ENCODE measurements at places on chromosomes 7 and 10.

DNA sequence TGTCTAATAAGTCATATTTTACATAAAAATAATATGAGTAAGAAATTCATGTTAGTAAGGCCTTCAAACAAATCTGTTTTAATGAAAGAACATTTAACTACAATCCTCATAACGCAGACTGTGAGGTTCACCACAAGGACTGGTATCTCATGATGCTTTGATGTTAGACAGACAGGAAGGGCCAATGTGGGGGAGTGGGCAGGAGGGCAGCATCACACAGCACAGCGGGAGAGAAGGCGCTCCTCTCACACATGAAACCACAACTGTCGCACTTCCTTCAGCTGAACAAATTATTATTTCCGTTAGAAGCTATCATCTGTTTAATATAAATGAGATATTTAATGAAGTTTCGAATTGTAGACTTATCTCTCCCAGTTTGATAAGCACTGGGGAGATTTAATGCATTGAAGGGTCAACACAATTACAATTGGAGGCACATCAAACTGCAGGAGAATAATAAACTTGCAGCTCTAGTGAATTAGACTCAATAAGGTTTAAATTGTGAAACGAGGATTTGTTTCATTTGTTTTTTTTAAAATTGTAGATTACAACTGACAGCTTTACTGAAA, 466.1 kb downstream of the PARD3 start:
- DNase-seq, result no peak

DNA sequence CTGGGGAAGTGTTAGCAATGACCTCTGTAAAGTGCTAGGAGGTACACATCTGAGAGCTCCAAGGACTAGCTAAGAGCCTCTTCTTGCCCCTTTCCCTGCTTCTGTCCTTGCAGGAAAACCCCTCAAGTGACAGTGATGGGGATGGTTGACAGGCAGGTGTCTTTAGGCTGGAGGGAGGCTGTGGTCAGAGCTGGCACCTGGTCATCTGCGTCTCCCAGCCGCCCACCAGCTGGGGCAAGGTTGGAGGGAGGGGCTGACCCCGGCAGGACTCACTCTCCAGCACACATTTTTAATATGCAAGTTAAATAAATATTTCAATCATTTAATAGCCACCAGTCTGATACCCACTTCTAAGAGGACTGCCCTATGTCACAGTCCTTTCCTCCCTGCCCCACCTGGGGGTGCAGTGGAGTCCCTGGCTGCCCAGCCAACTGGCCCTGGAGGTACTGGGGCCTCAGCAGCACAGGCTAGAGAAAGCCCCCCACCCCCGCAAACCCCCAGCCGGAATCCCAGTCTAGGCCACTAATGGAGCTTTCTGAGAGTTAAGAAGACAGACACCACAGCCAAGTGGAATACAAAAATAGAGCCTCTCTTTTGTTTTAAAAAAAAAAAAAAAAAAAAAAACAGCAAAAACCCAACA, 6.3 kb downstream of the FGF8 start:
- no peak for DNase-seq

DNA sequence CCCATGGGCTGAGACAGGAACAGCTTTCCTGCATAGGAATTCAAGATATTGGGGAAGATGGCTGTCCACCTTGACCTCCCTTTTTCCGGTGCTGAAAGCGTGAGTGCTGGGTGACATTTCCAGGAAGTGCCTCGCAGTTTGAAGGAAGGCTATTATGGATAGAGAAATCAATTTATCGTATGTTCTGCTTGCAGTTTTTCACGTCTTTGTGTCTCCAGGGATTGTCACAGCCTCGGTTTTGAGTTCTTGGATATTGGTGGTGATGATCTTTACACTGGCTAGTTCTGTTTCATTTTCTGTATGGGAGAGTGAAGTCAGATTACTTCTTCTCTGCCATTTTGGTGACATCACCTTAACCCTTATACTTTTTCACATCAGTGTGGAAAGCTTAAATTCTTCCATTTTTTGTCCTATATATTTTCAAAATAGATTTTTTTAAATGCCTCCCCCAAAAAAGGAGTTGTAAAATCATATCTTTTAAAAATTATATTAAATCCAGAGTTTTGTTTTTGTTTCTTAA, 102.5 kb upstream of the APBB1IP start:
- no peak for DNase-seq

- no peak for DNase-seq
Measured at GRCh38 chr10:75239096-75239790, 3.5 kb upstream of the COMTD1 start.

- DNase-seq, result no peak
Measured at GRCh38 chr10:98589007-98589406, 142.3 kb upstream of the HPS1 start.

GRCh38 chr10:74227697-74228424, 76.8 kb downstream of the ADK start:
- no peak for DNase-seq

DNA sequence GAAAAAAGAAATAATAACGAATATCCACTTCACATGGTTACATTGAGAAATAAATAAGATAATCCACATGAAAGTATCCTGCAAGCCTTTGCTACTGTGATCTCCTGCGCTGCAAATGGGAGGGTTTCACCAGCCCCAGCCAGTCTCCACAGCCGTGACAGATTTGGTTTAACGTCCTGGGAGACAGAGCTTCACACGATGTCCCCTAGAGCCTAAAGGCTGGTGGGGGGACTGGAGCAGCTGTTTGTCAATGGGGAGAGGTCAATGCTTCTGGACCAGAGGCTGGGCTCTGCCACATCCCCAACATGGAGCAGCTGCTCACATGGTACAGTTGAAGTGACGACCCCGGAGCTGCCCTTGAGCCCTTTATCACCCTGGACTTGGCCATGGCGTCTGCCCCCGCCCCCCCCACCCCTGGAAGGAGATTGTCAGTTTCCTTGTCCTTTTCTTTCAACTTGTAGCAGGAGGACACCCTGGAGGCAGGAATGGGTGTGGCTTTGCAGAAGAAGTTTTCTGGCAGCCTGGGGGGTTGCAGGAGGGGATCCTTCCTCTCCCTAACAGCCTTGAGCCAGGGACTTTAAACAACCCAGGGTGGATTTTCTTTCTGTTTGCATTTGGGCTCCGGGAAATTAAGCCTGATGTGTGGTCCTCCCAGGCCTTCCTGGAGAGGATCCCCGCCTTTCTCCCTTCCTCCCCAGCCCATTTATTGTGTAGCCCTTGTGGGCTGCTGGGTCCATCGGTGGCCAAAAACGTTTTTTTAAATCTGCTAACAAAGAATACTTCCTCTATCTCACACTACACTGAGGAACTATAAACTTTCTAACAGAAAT, 37.0 kb upstream of the MXI1 start:
- no peak for DNase-seq

DNA sequence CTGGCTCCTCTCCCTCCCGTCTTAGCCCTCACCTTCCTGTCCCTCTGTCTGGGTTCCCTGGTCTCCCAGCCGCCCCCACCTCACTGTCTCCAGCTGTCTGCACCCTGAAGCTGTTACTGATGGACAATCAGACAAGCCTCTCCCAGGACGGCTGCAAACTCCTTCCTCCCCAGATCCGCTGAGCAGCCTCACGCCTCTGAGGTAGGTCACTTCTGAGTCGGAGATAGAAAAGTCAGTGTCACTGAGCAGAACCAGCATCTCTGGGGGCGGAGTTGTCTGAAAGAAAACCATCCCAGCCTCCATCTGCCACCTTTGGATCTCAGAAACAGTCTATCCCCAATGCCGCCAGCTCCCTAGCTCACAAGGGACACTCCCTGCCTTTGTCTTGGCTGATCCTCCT, 27.4 kb downstream of the FAM241B start:
- DNase-seq, result no peak

- DNase-seq, result no peak
Measured at GRCh38 chr10:104429846-104430245, 76.2 kb downstream of the CFAP58 start.

GRCh38 chr10:90447831-90448230, 410.0 kb downstream of the HTR7 start:
- DNase-seq, result no peak

DNA sequence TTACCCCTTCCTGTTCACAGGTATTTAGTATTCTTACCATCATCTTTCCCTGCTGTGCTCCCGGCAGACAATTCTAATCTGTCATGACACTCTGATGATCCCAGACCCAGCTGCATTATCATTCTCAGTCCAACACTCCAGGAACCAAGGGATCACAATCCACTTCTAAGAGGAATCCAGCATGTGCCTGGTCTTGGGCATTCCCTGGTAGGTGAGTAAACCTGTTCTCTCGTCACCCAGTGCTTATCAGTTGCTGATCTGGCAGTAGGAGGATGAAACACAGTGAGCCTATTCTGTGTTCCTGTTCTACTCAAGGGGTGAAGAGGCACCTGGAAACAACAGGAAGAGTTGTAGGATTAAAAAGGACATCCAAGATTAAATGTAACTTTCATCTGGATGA, 1.3 kb upstream of the DMBT1 start:
- no peak for DNase-seq

- no peak for DNase-seq
Measured at GRCh38 chr10:102507521-102507920, 3.7 kb downstream of the SUFU start.

- DNase-seq, result no peak
Measured at GRCh38 chr10:107915215-107915610, 750.7 kb upstream of the SORCS1 start.

DNA sequence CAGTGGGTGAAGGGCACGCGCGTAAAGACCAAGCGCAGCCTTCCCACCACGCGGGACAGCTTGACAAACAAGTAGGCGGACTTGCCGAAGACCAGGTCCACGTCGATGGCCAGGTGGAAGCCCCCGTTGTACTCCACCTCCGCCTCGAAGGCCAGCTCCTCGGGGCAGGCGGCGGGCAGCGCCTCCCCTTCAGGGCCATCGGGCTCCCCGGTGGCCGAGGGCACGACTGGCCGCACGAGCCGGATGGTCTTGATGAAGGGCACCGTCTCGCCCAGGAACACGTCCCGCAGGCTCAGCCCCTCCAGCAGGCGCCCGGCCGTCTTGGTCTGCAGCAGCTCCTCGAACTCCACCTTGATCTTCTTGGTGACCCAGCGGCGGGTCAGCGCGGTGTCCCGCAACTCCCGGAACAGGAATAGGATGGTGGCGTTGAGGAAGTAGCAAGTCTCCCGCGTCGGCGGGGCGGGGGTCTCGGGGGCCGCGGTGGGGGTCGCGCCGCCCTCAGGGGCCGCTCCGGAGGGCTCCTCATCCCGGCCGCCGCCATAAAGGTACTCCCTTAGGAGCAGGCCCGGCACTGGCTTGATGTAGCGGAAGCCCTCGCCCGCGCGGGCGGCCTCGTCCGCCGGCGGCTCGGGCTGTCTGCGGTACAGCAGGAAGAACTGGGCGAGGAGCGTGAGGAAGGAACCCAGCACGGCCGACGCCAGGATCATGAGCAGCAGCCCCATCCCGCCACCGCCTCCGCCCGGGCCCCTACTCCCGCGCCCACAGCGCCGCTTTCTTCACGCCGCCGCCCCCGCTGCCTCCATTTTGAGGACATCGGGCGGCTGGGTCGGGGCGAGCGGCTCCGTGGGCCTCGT, 507 bp downstream of the PDZD8 start:
- peak; percentile 3 for DNase-seq

DNA sequence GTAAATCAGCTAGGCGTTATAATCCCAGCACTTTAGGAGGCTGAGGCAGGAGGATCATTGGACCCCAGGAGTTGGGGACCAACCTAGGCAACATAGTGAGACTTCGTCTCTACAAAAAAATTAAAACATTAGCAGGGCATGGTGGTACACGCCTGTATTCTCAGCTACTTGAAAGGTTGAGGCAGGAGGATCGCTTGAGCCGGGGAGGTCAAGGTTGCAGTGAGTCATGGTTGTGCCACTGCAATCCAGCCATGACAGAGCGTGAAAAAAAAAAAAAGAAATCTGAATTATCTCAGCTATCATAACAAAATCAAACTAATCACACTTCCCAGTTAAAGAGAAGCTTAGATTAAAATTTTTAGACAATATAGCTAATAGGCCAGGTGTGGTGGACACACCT, 35.3 kb downstream of the ATAD1 start:
- DNase-seq, result no peak

DNA sequence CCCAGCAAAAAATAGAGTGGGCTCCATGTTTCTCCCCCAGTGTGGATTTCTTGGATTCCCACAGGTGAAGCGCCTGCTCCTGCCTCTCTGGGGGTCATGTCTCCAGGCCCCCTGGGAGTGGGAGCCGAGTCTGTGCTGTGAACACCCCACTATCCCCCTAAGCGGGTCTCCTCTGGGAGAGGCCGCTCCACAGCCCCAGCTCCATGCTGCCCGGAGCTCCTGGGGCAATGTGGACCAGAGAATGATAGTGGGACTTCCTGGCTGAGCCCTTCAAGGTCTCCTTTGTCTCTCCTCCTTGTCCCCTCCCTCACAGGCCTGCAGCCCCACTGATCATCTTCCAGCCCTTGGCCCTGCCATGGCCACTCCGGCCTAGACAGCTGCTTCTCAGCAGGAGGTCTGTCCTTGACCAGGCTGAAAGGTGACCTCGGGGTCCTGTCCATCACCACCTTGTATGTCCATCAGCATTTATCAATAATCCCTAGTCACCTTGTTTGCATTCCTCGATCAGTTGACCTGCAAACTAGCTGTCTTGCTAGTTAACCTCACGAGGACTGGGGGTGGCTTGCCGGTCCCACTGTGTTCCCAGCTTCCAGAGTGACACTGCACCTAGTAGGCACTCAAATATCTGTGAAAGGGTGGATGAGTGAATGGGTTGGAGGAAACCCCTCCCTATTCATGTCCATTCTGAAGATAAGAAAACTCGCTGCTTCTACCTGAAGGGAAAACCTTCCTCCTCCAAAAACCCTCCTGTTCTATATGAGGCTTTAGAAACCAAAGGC, 776 bp upstream of the CALML3 start:
- DNase-seq, result no peak

DNA sequence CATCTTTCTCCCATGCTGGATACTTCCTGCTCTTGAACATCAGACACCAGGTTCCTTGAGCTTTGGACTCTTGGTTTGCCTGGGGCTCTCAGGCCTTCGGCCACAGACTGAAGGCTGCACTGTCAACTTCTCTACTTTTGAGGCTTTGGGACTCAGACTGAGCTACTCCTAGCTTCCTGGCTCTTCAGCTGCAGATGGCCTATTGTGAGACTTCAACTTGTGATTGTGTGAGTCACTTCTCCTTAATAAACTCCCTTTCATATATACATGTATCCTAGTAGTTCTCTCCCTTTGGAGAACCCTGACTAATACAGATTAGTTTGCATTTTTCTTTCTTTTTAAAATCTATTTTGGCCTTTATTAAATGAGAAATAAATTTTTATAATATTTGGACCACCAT, 276.2 kb upstream of the SEMA3C start:
- no peak for DNase-seq

DNA sequence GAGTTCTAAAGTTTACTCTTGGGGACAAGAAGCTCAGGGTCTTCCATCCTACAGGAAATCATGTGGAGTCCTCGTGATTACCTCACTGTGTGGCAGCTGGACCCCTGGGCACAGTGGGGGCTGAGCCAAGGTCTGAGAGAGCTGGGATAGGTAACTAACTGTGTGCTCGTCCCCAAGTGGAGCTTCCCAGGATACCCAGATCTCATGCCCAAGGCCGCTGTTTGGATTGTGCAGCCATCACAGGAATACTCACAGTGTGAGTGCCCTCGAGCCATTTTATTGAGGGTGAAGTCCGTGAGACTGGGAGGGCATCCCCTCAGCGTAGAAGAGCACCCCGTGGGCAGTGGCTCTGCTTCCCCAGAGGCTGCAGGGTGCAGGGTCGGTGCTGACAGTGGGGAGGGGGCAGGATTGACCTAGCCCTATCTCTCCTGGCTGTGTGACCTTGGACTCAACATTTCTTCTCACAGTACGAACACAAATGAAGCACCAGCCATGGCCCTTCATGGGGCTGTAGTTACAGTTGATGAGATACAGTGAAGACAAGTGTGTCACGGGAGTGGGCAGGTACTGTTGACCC, 69.6 kb upstream of the LEP start:
- DNase-seq, result no peak

GRCh38 chr7:106839511-106839910, 25.6 kb upstream of the PIK3CG start:
- no peak for DNase-seq
